Stimulated activated CD4-positive, alpha-beta T cell treated with anti-CD3 and anti-CD28 coated beads, Interleukin-12 subunit alpha, Interleukin-12 subunit beta, amount 100 ng/mL, for 4 hours (primary cell): ENCODE measurements at places on chromosomes 7 and 10.
A peak's percentile ranks its signal among the peaks of the same experiment; 100 is the strongest.

DNA sequence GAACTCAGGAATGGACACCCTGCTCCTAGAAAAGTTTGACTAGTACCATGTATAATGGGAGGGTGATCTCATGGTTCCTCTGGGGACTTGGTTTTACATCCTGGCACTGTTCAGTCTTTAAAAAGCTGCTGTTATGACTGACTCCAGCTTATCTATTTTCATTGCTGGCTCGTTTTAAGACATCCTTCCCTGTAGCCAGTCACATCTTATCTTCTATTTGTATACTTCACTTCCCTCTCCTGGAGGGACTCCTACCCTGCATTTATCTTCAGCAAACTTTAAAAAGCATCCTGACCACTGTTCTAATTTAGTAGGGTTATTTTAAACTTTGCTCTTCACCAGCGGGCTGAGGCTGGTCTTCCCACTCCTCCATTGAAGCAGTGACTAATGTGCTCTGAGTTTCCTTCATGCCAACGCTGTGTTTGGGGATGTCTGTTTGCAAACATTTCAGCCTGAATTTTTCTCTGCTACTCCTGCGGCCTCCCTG is 72.9 kb upstream of the ARMC3 start:
- DNase-seq: no peak

GRCh38 chr7:95553939-95554338 is 42.4 kb downstream of the PDK4 start:
- DNase-seq: no peak

DNA sequence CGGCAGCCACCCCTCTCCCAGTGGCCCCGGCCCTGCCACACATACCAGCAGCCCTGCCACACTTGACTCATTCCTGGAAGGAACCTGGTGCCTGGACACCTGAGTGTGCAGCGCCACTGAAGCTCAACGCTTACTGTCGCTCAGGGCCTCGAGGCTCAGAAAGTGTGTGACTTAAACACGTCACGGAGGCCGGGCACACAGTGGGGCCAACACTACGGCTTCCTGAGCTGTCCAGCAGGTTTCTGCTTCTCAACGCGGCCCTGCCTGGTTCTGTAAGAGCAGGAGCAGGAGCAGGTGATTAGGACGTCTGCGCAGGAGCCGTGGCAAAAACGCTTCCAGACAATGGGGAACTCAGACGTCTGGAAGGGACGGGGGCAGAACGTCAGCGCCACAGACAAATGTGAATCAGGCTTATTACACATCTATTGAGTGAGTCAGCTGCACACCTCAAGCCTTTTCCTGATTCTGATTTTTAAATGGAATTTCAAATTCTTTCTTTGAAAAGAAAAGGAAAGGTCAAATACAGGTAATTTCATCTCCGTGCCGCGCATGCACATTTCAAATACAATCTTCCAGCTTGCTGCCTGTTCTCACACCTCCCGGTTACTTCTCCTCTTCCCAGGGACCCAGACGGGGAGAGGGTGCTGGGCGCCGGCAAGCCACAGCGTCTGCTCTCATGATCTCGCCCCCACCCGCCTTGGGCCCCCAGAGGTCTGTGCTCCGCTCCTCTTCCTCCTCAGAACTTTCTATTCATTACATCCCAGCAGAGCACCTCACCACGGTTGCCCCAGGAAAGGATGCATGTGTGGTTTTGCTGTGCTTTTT is 66.6 kb downstream of the ADARB2 start:
- DNase-seq: no peak

DNA sequence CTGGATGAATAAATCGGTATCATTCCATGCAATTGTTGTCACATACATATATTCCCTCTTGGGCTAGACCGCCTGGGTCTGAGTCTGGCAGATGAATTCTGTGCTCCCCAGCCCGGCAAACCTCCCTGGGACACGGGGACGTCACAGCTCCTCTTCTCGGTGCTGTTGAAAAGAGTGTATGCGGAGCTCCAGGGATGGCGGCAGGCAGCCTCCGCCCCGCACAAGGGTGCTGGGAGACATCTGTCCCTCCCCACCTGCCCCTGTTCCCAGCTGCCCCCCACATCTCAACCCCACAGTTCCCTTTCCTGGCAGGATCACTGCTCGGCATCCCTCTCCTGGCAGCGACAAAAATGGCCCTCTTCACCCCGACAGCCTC is 32.1 kb downstream of the PRKAG2 start:
- DNase-seq: no peak

DNA sequence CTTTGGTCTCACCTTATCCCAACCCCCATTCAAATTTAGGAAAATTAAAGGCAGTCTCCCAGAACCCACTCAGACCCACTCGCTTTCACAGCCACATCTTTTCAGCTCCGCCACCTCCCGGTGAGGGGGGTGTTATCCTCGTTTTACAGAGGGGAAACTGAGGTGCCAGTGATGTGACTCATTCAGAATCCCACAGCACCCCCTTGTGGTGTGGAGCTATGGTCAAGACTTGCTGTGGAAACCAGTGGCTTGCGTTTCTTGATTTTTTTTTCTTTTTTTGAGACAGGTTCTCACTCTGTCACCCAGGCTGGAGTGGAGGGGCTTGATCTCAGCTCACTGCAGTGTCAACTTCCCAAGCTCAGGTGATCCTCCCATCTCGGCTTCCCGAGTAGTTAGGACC is 27.6 kb downstream of the SLC35G1 start:
- peak; percentile 18 for DNase-seq

GRCh38 chr10:109851616-109852474 is 71.5 kb downstream of the XPNPEP1 start:
- no peak for DNase-seq

- no peak for DNase-seq
These were observed 306.9 kb downstream of the GLRX3 start for GRCh38 chr10:130443066-130443465.

- DNase-seq: no peak
These were observed 34.0 kb downstream of the GOT1 start for GRCh38 chr10:99396471-99396870.

GRCh38 chr7:43701500-43701854 is 27.8 kb downstream of the COA1 start:
- DNase-seq: no peak

DNA sequence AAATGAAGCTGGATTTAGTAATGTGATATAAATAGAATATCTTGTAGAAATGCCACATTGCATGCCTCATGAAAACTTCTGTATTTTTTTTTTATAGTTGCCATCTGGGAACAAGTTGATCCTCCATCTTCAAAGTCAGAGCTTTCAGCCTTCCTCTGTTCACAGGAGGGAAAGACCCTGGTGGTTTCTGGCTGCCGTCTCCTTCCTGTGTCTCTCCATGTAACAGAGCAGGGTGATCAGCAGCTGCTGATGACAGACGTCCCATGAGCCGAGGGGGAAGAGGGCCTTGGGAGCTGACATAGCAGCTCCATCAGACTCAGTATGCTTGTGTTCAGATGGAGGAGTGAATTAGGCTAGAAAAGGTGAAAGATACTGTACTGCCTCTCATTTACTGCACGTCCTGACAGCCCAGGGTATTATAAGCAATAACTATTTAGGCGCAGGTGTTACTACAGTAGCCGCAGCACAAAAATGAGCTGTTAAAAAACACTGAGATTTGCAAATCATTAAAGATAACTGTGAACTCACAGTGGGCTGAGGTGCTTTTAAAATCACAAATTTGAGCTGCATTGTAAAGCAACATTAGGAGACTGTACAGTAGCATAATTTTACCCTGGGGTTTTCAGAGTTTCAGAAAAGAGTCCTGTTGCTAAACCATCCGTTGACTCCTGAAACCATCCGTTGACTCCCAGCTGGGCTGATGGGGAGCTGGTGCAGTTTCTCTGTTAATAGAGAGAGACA is 103.3 kb downstream of the CFAP58 start:
- no peak for DNase-seq

DNA sequence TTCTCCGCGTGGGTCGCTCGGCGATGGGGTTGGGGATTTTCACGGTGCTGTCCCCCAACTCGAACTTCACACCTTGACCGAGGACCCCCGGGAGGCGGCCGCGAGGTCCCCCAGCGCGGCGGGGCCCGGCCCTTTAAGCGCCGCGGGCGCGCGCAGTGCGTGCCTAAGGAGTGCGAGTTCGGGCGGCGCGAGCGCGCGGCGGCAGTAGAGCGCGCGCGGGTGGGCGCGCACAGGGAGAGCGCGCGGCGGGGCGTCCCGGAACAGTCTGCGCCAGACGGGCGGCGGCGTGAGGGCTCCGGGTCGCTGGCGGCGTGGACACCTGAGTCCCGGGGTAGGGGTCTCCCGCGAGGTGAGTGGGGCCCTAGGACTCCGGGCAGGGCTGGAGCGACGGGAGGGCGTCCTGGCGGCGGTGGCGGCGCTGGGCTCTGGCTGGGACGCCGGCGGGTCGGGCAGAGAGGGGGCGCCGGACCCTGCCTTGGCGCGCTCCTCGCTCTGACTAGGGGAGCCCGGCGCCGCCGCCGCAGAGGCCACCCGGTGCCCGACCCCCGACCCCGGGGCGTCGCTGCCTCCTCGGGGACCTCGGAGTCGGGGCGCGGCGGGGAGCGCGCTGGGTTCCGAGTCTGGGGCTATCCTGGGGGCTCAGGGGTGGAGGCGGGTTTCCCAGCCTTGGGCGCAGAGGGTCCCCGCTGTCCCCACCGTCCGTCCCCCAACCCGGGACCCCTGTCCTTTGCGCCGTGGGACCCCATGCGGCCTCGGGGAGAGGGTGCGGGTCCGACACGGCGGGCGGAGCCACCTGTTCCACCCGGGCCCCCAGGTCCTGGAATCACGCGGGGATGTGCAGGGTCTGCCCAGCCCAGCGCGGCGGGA is at the start of gene PROSER2:
Gene PROSER2, plus strand, starts transcription at position 235 of the 867 bp plus-strand sequence. CDS start 28,722 bp downstream, outside the sequence.
- peak; percentile 47 for DNase-seq

DNA sequence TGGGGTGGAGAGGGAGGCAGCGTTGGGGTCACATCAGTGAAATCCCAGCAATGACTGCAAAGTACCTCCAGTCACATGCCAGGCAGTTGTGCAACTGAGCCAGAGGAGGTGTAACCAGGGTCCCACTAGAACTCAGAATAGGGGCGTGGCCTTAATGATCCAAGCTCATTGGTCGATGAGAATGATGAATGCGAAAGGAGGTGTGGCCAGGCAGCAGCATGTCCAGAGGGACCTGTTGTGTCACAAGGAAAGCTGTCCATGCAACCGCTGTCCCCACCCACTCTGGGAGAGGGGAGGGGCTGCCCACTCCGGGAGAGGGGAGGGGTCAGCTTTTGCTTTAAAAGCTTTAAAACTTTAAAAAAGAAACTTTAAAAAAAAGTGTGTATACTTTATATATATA is 25.3 kb upstream of the MTPAP start:
- DNase-seq: no peak

DNA sequence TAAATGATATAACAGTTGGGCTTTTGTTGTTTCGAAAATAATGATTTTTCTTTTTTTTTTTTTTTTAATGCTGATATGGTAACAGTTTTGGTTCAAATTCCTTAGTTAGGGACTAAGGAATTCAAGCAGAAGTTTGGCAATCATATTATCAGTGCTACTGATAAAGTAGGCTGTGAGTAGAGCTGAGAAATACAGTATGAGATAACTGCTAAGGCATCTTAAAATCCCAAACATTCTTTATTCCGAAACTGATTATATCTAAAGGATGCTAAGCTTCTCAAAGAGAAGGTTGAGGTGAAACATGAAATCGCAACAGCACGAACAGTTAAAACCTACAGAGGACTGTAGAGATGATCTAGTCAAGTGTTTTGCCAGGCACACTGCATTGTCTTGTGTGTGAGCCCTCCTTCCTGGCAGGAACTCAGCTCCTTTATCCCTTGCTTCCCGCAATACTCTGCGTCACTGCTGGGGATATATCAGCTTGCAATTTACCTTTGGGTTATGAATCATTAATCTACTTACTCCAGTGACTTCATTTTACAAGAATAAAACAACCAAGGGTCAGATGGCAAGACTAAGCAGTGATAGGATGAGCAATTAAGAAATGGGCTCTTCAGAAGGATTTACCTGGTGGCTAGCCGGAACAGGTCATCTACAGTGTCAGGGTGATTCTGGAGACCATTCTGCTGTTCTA is 36.7 kb downstream of the IRF5 start:
- DNase-seq: no peak

DNA sequence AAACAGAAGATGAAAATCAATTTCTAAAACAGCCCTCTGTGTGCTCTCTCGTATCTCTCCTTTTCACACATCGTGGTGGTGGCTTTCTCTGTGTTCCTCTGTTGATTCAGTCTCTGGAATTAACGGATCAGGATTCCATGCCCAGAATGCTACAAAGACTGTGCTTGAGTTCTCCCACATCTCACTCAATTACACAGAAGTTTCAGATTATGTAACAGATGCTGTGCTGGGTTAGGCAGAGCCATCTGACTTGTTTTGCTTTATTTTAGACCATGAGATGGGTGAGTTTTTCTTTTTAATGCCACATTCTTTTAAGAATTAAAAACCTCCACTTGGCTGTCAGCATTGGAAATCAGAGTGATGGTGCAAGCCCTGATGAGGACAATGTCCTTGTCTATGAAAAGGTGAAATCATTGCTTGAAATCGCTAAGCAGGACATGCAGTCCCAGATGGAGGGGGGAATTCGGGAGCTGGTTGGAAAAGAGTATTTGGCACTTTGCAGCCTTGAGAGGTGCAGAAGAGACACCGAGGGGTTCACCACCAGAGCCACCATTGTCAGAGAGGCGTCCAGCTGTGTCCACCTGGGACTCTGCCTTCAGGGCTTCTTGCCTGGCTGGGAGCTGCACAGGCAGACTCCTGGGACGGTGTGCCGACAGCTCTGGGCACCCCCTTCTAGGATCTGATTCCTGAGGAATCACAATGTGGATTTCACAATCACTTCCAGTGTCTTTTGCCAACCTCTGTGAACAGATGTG is 80.4 kb downstream of the EGFR start:
- DNase-seq: no peak

GRCh38 chr10:62082729-62083411 is 181.4 kb downstream of the ARID5B start:
- peak; percentile 28 for DNase-seq

DNA sequence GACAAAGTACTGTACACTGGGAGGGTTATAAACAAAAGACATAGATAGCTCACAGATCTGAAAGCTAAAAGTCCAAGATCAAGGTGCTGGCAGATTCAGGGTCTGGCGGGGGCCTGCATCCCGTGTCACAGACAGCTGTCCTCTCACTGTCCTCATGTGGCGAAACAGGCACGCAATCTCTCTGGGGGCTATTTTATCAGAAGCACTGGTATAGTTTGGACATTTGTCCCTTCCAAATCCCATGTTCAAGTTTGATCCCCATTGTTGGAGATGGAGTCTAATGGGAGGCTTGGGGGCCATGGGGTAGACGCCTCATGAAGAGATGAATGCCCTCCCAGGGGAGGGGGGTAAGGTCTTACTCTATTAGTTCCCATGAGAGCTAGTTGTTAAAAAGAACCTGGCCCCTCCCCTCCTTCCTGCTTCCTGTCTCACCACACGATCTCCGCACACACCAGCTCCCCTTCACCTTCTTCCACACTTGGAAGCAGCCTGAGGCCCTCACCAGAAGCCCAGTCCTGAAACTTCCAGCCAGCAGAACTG is 72.5 kb upstream of the UCN3 start:
- DNase-seq: peak; percentile 24

- DNase-seq: no peak
These were observed 55.5 kb downstream of the KDM7A start for GRCh38 chr7:140121326-140121725.

GRCh38 chr7:47380325-47381133 is 201.4 kb downstream of the TNS3 start:
- DNase-seq: no peak
